ENCODE measurements at places on chromosomes 5 and 9.

DNA sequence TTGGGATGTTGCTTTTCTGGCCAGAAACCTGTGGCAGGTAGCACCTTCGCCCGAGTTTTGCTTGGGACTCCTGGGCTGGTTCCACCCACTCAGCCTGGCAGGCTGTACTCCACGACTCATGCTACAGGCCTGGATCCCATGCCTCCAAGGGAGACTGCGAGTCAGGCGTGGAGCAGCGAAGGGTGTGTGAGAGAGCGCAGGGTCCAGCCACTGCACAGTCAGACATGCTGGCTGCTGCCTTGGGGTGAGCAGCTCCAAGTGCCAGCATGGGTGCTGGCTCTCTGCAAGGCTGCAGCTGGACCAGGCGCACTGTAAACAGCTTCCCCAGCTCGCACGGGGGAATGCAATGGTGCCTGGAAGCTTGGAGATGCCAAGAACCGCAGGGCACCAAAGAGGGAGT, 249.6 kb upstream of the EDIL3 start:
- no peaks in the 10 kb centered on the region for H3K4me1 ChIP-seq
- peaks cover 1% of the 10 kb centered on the region for H3K27me3 ChIP-seq
- H3K4me3 ChIP-seq: peak overlapping the region; percentile 48
- no peaks in the 10 kb centered on the region for H3K36me3 ChIP-seq
- H3K27ac ChIP-seq: no peak overlapping the region

GRCh38 chr5:18311266-18311665, 677.0 kb downstream of the TAF11L14 start:
- H3K36me3 ChIP-seq: no peaks in the 10 kb centered on the region
- H3K4me1 ChIP-seq: no peaks in the 10 kb centered on the region
- H3K27ac ChIP-seq: no peak overlapping the region
- H3K4me3 ChIP-seq: no peak overlapping the region
- DNase-seq: no peak

DNA sequence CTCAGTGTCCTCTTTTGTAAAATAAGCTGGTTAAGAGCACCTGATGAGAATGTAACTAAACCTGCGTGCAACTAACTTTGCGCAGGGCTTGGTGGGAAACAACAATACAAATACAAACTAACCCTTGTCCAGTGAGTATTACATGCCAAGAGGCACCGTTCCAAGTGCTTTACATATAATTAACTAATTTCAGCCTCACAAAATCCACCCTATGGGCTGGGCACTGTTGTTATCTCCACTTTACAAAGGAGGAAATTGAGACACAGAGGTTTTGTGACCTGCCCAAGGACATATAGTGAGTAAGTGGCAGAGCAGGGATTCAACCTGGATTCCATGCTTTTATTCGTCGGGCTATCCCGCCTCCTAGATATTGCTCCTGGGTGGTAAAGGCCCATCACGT, 26.2 kb upstream of the TNIP1 start:
- peaks cover 50% of the 10 kb centered on the region for H3K36me3 ChIP-seq
- no peak for DNase-seq

- no peak for DNase-seq
- no peak overlapping the region for H3K4me3 ChIP-seq
- no peaks in the 10 kb centered on the region for H3K36me3 ChIP-seq
- no peaks in the 10 kb centered on the region for H3K4me1 ChIP-seq
- no peak overlapping the region for H3K27ac ChIP-seq
Observed at GRCh38 chr9:129399634-129399990, 221.3 kb downstream of the C9orf50 start.

GRCh38 chr5:61732796-61733195, 400.7 kb downstream of the ZSWIM6 start:
- no peak overlapping the region for H3K27ac ChIP-seq
- H3K4me1 ChIP-seq: peaks cover 32% of the 10 kb centered on the region
- H3K27me3 ChIP-seq: peaks cover 8% of the 10 kb centered on the region
- DNase-seq: no peak

- peaks cover 44% of the 10 kb centered on the region for H3K27me3 ChIP-seq
- H3K4me1 ChIP-seq: no peaks in the 10 kb centered on the region
- no peaks in the 10 kb centered on the region for H3K36me3 ChIP-seq
- H3K27ac ChIP-seq: no peak overlapping the region
Observed at GRCh38 chr5:14552017-14552416, 29.6 kb upstream of the OTULINL start.

GRCh38 chr5:69042915-69043654, 50.7 kb upstream of the SLC30A5 start:
- H3K4me1 ChIP-seq: peaks cover 17% of the 10 kb centered on the region
- DNase-seq: peak; percentile 88
- peaks cover 4% of the 10 kb centered on the region for H3K27me3 ChIP-seq
- H3K4me3 ChIP-seq: peak overlapping the region; percentile 88

DNA sequence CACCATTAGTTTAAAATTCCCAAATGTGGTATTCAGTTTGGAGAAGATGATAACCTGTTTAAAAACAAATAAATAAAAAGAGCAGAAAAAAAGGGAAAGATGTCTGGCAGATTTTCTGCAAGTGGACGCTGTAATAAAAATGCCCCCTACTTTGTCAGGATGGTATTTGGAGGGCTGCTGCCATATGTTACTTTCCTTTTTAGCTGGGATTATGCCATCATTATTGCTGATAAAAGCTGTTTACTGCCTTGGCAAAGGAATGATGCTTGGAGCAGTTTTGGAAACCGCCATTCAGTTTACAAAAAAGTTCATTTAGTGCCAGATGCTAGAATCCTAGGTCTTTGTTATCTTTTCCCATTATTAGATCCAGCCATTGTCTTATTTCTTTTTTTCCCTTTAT, 104.8 kb downstream of the PBX3 start:
- peak overlapping the region; percentile 82 for H3K27ac ChIP-seq
- H3K4me3 ChIP-seq: peak overlapping the region; percentile 41
- no peak for DNase-seq
- H3K36me3 ChIP-seq: peaks cover 18% of the 10 kb centered on the region
- H3K4me1 ChIP-seq: peaks cover 84% of the 10 kb centered on the region

GRCh38 chr5:139064613-139065012, 133.6 kb downstream of the SIL1 start:
- no peaks in the 10 kb centered on the region for H3K36me3 ChIP-seq
- no peak overlapping the region for H3K4me3 ChIP-seq
- H3K27me3 ChIP-seq: no peaks in the 10 kb centered on the region
- H3K27ac ChIP-seq: no peak overlapping the region
- no peak for DNase-seq
- H3K4me1 ChIP-seq: peaks cover 47% of the 10 kb centered on the region

DNA sequence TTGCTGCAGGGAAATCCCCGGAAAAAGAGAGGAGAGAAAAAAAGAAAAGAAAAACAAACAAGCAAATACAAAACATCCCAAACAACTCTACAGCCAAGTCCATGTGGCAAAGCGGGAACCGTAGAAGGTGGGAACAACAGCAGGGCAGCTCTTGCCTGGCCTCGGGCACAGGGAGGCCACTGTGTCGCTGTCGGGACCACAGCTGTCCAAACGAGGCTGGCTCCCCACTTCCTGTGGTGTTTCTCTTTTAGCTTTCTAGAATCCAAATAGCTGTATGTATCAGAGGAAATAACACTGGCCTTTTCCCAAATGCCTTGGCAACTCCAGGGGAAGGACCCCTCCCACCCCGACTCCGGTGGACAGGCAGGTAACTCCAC, 41.6 kb upstream of the EQTN start:
- H3K4me3 ChIP-seq: no peak overlapping the region
- no peaks in the 10 kb centered on the region for H3K4me1 ChIP-seq
- no peaks in the 10 kb centered on the region for H3K36me3 ChIP-seq
- DNase-seq: no peak
- H3K27me3 ChIP-seq: peaks cover 25% of the 10 kb centered on the region
- H3K27ac ChIP-seq: no peak overlapping the region

DNA sequence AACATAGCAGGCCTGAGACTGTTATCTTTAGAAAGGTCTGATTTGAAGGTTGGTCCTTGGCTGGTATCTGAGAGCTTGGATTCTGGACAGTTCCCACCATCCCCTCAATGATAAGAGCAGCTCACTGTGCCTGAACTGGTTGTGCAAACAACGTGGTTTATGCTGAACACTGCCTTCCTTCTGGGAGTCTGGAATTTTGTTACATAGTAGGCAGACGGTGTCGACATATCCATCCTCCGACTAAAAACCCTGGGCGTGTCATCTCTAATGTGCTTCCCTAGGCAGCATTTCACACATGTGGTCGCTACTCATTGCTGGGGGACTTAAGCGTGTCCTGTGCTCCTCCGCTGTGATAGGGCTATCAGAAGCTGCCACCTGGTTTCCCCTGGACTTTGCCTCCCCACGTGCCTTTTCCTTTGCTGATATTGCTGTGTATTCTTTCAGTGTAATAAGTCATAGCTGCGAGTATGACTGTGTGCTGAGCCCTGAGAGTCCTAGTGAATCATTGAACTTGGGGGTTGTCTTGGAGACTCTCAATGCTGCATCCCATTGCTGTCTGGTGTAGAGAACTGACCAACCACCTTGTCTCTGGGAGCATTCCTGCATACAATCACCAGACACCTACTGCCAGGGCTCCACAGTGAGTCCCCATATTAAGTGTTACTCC, 119.1 kb upstream of the TBC1D2 start:
- no peaks in the 10 kb centered on the region for H3K27me3 ChIP-seq
- H3K4me3 ChIP-seq: peak overlapping the region; percentile 82
- H3K27ac ChIP-seq: peak overlapping the region; percentile 98
- DNase-seq: peak; percentile 98
- H3K4me1 ChIP-seq: peaks cover 65% of the 10 kb centered on the region
- no peaks in the 10 kb centered on the region for H3K36me3 ChIP-seq

DNA sequence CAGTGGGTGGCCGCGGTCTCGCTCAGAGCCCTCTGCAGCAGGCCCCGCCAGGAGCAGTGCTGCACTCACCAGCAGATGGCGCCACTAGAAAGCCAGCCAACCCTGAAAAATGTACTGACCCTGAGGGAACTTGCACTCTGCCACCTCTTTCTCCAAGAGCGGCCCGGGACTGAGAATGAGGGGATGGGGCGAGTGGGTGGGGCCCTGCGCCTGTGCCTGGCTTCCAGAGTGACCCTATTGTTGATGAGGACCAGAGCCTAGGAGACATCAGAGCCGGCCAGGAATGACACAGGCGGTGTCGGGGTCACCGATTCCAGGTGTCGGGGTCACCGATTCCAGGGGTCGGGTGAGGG, 2.9 kb upstream of the IL17B start:
- peaks cover 3% of the 10 kb centered on the region for H3K27me3 ChIP-seq
- peak; percentile 61 for DNase-seq
- no peak overlapping the region for H3K4me3 ChIP-seq
- H3K4me1 ChIP-seq: peaks cover 23% of the 10 kb centered on the region
- H3K27ac ChIP-seq: no peak overlapping the region

DNA sequence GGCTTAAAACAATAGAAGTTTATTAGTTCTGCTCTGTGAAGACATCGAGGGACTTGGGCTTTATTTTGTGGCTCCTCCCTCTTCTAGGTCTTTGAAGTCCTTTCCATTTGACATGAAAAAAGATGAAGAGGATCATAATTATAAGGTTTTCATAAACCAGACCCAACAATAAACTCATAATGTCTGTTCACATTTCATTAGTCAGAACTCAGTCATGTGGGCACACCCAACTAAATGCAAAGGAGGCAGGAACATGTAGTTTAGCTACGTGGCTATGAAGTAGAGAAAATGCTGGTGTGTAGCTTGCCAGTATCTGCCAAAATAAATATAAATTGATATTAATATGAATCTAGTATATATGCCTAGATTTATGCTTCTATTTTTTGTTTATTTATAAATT, 393.9 kb upstream of the C9orf72 start:
- no peak overlapping the region for H3K27ac ChIP-seq
- H3K4me1 ChIP-seq: no peaks in the 10 kb centered on the region
- no peak for DNase-seq
- H3K36me3 ChIP-seq: no peaks in the 10 kb centered on the region
- no peak overlapping the region for H3K4me3 ChIP-seq

- H3K4me3 ChIP-seq: no peak overlapping the region
- H3K27ac ChIP-seq: no peak overlapping the region
- H3K36me3 ChIP-seq: no peaks in the 10 kb centered on the region
- peaks cover 5% of the 10 kb centered on the region for H3K4me1 ChIP-seq
- DNase-seq: no peak
Observed at GRCh38 chr9:123548741-123549545, 192.9 kb downstream of the CRB2 start.

DNA sequence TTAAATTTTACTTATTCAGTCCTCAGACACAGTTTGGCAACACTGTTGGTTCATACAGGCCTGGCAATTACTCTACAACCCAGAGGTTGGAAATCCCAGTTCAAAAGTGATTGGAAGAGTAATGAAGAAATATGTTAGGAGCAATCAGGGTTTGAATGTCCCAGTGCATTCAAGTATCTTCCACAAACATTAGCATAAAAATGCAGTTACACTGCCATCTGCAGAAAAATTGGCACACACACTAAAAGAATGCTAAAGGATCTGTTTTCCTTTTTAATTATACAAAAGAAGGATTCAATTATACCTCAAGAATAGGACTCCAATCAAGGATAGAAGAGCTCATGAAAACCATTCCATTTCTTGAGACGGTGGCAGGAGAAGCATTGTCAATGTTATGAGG, 130.2 kb downstream of the DNAH5 start:
- H3K27ac ChIP-seq: no peak overlapping the region
- no peaks in the 10 kb centered on the region for H3K4me1 ChIP-seq

DNA sequence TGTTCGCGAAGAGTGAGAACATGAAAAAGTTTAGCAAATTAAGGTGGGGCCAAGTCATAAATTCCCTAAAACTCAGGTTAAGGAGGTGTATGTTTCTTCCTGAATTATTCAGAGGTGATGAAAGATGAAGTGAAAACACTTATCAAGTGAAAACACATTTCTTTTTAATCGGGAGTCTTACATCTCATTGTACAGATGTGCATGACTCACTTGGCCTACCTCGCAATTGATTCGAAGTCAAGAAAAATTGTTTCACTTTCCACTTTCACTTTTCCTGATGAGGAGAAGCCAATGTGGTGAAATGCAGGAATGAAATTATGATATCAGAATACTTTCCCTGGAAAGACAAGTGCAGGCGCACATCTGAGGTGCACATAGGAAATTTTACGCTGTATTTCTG, 78.7 kb downstream of the SLC25A46 start:
- no peaks in the 10 kb centered on the region for H3K27me3 ChIP-seq
- H3K4me1 ChIP-seq: no peaks in the 10 kb centered on the region
- no peak overlapping the region for H3K4me3 ChIP-seq

GRCh38 chr5:105581988-105582690, 2019.5 kb upstream of the NUDT12 start:
- H3K4me1 ChIP-seq: no peaks in the 10 kb centered on the region
- no peak overlapping the region for H3K27ac ChIP-seq
- H3K27me3 ChIP-seq: no peaks in the 10 kb centered on the region
- DNase-seq: no peak
- H3K36me3 ChIP-seq: no peaks in the 10 kb centered on the region

DNA sequence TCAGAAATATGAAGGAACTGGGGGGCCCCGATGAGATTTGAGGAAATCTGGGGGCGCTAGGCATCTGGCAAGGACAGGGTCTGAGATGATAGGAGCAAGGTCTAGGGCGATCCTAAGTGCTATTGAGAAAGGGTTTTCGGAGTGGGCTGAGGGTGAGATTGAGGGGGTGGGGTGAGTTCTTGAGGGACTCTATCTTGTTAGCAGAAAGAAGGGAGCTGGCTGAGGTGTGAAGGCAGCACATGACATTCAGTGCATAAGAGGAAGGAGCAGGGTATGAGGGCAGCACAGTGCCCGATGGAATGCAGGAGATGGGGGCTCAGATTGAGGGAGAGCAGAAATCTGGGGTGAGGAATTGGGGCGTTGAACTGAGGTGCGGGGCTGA, 640 bp downstream of the TRIM32 start:
- H3K27me3 ChIP-seq: no peaks in the 10 kb centered on the region
- peak overlapping the region; percentile 89 for H3K4me3 ChIP-seq
- H3K36me3 ChIP-seq: peaks cover 25% of the 10 kb centered on the region
- H3K27ac ChIP-seq: peak overlapping the region; percentile 74

Measured in HFFc6 (cell line).